Stimulated activated CD4-positive, alpha-beta T cell treated with anti-CD3 and anti-CD28 coated beads, Interleukin-15, amount 100 ng/mL, for 1 hour (primary cell): ENCODE measurements at places on chromosomes 2 and 18.

- no peak for DNase-seq
Observed at GRCh38 chr18:71485611-71486010, 1058.5 kb downstream of the CBLN2 start.

DNA sequence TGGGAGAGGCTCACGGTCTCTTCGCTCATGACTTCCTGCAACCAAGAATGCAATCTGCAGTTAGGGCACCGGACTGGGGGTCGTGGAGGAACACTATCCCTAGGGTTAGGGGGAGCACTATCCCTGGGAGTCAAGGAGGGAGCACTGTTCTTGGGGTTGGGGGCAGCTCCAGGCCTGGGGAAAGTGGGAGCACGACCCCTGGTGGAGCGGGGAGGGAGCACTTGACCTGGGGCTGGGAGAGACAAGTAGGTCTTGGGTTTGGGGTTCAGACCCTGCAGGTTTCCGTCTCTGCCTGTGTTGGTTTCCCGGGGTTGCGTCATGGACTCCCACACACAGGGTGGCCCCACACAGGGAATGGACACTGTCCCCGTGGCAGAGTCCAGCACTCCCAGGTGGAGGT lies 133.6 kb downstream of the TPO start:
- DNase-seq = no peak

- peak; percentile 62 for DNase-seq
Observed at GRCh38 chr2:27890924-27891672, 569 bp downstream of the BABAM2 start.

- no peak for DNase-seq
Observed at GRCh38 chr2:96895746-96896651, 26.1 kb upstream of the SEMA4C start.

- DNase-seq = no peak
Observed at GRCh38 chr2:16657671-16658070, 8.0 kb downstream of the CYRIA start.

- no peak for DNase-seq
Observed at GRCh38 chr2:205723179-205723578, 40.9 kb downstream of the NRP2 start.

DNA sequence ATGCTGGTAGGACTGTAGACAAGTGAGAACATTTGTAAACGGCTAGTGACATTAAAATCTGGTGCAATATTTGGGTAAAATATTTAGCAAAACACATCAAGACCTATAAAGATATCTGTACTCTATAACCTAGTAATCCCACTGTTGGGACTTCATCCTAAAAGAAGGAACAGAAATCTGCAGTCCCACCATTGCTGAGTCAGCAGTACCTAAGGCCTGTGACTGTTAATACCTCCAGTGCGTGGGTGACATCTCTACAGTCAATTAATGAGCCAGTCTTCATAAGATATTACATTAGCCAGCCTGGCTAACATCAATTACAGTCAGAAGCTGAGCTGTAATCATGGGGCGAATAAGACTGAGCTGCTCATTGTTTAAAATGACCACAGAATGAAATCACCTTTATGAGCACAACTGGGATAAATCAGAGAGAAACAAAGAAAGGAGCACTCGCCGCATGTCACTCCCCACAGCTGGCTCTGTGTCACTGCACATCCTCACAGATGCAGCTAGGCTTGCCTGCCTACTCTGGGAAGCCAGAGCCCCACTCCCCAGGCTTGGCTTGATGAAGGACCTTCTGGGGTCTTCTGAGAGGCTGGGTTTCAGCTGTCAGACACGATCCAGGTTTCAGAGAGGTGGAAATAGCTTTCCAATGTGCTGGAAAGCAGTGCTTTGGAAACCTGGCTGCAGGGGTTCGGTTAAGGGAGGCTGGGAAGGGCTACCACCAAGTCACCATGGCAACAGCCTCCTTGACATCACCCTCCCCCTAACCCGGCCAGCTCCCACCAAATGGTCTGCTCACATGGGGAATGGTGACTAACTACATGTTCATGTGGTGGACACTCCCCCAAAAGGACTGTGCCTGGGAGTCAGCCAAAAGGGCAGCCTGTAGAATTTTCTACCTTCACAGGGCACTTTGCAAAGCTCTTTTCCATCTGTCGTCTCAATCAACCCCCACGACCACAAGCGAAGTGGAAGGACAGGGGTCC lies 145.0 kb downstream of the ZBTB7C start:
- DNase-seq = no peak

DNA sequence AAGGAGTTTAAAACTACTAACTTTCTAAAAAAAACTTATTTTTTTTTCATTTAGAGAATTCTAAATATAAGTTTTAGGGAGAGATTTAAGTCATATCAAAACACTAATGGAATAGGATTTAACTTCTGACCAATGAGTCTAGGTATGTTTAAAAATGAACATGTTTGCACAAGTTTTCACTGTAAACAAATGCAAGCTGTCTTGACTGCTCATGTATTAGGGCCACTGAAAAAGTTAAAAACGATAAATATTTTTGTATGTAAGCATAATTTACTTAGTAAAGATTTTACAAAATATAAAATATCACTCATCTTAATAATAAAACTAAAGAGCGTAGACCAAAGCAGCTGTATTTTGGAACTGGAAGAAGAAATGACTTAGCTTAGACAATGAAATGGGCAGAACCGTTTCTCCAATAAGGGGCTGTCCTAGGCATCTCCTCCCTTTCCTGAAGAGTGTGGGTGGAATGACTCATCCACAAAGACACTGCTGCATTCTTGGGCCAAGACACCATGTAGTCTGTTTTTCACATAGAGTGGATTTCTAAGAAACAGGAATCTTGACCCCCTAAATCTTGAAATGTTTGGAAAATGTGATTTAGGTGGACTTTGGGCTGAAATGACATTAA lies 118.8 kb downstream of the MEP1B start:
- DNase-seq = no peak

- no peak for DNase-seq
Observed at GRCh38 chr2:207655000-207655399, 29.8 kb upstream of the METTL21A start.

DNA sequence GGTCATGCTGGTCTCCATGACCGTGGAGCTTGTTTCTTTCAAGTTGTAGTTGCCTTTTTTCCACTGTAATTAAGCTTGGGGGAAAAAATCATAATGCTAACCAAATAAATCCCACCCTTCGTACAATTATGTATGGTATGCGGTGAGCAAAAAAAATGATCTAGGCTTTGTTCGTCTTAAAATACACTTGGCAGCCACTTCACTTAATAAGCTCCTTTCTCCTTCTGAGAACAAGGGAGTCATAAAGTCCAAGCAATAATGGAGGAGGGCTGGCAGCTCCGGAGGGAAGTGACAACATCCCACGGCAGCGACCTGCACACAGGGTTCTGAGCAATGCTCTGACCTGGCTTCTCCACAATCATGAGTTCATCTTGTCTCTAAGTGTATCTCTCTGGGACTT lies 91.2 kb upstream of the KLHL29 start:
- DNase-seq = no peak

GRCh38 chr2:127410871-127411652 lies 7.2 kb upstream of the PROC start:
- no peak for DNase-seq

DNA sequence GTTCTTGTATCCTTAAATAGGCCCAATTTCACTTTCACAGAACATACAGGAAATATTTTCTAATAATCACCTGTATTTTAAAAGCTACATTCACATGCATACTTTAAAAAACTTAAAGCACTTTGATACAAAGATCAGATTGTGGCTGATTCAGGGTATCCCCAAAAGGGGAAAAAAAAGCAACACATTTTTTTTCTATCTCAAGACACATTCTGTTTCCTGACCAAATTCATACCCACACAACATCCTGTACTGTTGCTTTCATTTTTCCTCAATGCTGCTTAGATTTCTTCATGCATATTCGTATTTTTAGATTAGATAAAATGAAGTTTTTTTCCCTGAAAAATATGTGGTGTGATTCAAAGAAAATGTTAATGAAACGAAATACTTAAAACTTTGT lies 122.5 kb downstream of the TMEFF2 start:
- DNase-seq = no peak

DNA sequence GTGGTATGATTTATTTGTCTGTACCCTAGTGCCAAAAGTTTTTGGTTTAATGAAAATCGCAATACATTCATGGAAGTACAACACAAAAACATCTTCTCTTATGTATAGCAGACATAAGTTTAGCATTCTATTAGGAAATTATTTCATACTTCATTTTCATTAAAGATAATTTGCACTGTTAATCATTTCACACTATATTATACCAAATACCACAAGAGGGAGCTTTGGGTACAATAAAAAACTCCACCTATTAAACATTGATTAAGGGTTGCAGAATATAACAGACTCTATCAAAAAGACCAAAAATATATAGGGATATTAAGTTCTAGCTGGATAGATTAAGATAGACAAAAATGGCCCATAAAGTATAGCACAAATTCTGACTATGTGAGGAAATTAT lies 79.0 kb downstream of the SLC66A3 start:
- DNase-seq = no peak

GRCh38 chr2:18180031-18180610 lies 301.7 kb downstream of the KCNS3 start:
- DNase-seq = no peak

DNA sequence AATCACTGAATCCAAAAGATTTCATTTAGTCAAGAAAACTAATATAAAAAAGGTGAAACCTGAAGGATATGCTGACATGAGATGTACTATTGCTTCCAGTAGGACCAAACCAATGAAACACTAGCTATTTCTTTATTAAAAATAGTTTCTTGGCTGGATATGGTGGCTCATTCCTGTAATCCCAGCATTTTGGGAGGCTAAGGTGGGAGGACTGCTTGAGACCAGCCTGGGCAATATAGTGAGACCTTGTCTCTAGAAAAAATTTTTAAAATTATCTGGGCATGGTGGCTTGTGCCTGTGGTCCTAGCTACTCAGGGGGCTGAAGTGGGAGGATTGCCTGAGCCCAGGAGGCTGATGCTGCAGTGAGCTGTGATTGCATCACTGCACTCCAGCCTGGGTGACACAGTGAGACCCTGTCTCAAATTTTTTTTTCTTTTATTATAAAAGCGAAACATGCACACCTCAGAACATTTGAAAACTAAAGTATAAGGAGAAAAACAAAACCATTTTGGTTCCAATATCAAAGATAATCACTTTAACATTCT lies 266.2 kb downstream of the TGIF1 start:
- DNase-seq = no peak

DNA sequence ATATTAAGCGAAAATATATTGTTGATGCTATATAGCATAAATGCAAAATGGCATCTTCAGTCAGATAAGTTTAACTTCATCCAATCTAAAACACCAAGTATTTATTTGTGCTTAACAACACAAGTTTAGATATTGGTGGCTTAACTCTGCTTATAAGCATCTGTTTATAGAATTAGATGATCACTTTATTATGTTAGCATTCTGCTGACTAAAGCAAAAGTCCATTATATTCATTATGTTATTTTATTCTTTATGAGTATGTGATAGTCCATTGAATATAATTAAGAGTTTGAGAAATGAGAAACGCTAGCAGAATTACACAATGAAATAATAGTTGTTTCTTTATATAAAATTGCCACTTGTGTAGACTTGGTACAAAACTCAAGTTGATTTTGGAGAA lies 401.2 kb upstream of the CDH7 start:
- no peak for DNase-seq

GRCh38 chr2:24048769-24049484 lies 614 bp upstream of the FKBP1B start:
- DNase-seq = no peak

DNA sequence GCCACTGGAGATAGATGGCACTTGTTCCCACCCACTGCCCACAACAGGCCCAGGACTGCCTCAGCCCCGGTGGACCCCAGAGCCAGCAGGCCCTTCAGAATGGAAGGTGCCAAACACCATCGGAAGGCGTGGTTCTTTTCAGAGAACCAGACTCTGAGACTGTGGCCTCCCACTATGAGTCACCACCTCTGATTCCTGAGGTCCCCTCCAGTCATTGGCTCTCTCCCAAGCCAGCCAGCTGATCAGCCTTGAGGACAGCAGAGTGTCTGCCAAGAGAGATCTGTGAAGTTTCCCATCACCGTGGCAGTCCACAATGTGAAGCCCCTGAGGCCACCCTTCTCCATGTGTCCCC lies 10.4 kb upstream of the MAP3K2 start:
- DNase-seq = no peak

- DNase-seq = no peak
Observed at GRCh38 chr2:172179045-172179701, 76.5 kb upstream of the DLX2 start.

GRCh38 chr2:239725551-239725890 lies 299.6 kb downstream of the NDUFA10 start:
- DNase-seq = no peak

DNA sequence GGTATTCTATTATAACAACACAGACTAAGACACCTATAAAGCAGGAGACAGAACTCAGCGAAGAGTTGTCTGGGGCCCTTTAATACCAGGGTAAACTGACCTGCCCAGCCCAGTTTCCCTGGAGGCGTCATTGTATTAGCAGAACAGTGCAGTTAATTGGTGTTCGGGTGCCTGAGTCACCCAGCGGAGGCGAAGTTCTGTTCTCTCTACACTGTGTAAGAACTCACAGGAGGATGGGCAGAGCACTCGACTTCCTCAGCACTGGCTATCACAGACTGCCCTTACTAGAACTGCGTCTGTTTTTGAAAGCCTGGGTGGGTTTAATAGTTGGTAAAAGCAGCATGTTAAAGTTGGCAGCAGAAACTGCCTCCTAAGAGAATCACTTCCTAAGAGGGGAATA lies 106.5 kb upstream of the ATP8B1 start:
- DNase-seq = no peak

GRCh38 chr18:25962176-25962575 lies 128.2 kb downstream of the SS18 start:
- DNase-seq = no peak

DNA sequence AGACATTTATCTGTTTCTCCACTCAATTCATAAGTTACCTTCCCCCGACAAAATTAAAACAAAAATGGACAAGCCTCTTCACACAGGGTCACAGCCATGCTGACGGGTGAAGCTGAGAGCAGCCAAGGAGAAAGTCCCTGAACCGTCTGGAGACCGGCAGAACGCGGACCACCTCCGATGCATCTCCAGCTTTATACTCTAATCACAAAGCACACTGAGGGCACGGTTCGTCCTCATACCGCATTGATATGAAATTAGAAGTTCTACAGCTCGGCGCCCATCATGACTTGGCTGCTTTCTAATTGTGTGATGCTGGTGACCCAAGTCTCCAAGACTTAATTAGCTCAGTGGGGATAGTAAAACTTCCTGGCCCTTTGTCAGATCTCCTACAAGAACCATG lies 181.2 kb upstream of the PXDN start:
- DNase-seq = no peak
